Naive thymus-derived CD4-positive, alpha-beta T cell (primary cell): ENCODE measurements at places on chromosomes 16 and 17. TPM values are rescaled to one million over a fixed set of nuclear protein-coding genes. Genes with fewer than 3 reads are reported as not detected.

GRCh38 chr17:4136373-4136772, 6.5 kb downstream of the ZZEF1 start:
- no peak for DNase-seq

- no peak for DNase-seq
Observed at GRCh38 chr17:35788477-35789368, 6.7 kb downstream of the MMP28 start.

DNA sequence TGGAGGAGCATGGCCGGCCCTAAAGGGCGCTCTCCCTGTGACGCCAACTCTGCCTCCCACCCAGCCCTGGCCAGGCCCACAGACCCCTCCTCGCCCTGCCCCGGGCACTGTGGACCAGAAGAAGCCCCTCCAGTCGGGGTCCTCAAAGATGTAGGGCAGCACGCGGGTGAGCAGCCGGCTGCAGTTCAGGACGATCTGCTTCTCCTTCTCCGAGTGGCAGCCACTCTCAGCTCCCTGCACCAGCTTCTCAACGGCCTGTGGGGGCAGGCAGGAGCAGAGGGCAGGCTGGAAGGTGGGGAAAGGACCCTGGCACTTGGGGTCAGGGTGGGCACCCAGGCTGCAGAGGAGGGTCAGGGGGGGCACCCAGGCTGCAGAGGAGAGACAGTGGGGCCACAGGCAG, 8.9 kb downstream of the HID1 start:
- DNase-seq = no peak

GRCh38 chr16:71432906-71433305, 8.9 kb downstream of the TLE7 start:
- no peak for DNase-seq

HCRT gene
- polyA plus RNA-seq = not detected

PLCG2 gene
- 0.33 TPM for polyA plus RNA-seq

GRCh38 chr17:29643817-29644160, 21.1 kb upstream of the CORO6 start:
- no peak for DNase-seq

- no peak for DNase-seq
Observed at GRCh38 chr17:83086907-83087787, 7.7 kb downstream of the METRNL start.

TBC1D3B gene
- not detected for polyA plus RNA-seq

- no peak for DNase-seq
Observed at GRCh38 chr16:83516931-83517330, 290.8 kb upstream of the HSBP1 start.

GRCh38 chr17:14621826-14622614, 321.1 kb downstream of the HS3ST3B1 start:
- no peak for DNase-seq

NFATC3 gene
- 109 TPM for polyA plus RNA-seq

DNA sequence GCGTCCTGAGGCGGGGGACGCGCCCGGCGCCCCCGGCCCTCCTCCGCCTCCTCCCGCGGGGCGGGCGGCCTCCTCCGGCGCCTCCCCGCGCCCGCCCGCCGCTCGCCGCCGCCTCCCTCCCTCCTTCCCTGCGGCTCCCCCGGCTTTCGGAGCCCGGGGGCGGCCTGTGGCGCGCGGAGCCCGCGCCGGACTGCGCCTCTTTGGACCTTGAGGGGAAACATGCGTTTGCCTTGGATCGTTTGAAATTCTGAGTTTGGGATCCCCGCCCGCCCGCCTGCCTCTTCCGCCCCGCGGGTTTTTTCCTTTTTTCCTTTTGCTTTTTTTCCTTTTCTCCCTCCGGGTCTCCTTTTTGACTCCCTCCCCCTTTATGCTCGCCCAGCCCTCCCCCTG, 390 bp downstream of the ZNRF1 start:
- DNase-seq = no peak

GPR142 gene
- not detected for polyA plus RNA-seq

DNA sequence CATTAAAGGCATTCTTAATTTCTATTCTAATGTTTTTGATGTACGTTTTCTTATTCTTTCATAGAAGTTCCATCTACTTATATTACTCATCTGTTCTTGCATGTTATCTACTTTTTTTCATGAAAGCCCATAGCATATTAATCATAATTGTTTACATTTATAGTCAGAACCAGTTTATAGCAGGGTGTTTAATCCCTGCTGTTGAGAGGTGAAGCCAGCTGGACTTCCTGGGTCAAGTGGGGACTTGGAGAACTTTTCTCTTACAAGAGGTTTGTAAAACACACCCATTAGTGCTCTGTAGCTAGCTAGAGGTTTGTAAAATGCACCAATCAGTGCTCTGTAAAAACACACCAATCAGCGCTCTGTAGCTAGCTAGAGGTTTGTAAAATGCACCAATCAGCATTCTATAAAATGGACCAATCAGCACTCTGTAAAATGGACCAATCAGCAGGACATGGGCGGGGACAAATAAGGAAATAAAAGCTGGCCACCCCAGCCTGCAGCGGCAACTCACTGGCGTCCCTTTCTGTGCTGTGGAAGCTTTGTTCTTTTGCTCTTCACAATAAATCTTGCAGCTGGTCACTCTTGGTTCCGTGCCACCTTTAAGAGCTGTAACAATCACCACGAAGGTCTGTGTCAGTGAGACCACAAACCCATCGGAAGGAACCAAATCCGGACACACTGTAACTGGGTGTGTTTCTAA, 120.6 kb downstream of the TANC2 start:
- no peak for DNase-seq

GRCh38 chr17:20924306-20924705, 118.5 kb downstream of the USP22 start:
- no peak for DNase-seq

GNG13 gene
- polyA plus RNA-seq = not detected

KRTAP2-2 gene
- polyA plus RNA-seq = not detected

GRCh38 chr16:19835968-19836421, 48.7 kb downstream of the GPRC5B start:
- DNase-seq = no peak

TBC1D3K gene
- polyA plus RNA-seq = not detected

PIK3R5 gene
- polyA plus RNA-seq = 47.6 TPM

DNA sequence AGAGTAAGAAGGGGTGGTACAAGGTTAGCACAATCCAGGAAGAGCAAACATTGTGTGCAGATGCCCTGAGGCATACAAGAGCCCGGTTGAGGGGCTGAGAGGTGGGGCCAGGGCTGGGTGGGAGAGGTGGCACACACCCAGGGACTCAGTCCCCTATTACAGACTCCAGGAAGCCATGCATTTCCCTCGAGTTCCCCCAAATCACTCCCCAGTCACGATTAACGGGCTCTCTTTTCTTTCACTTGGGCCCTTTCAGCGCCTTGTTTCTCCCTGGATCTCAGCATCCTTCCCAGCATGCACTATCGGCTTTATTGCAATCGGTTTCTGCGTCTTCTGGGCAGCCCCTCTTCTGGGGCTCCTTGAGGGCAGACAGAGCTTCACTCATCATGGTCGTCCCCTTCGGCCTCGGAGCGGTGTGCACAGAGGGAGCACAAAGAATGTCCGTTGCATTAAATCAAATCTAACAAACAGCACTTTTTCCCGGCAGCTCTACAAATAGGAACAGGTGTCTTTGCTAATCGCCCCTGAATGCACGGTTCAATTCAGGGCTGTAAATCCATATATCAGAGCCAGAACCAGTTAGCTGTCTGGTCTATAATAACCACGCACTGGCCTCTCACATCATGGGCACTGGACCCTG, 184.6 kb upstream of the HSBP1 start:
- DNase-seq = no peak

DNA sequence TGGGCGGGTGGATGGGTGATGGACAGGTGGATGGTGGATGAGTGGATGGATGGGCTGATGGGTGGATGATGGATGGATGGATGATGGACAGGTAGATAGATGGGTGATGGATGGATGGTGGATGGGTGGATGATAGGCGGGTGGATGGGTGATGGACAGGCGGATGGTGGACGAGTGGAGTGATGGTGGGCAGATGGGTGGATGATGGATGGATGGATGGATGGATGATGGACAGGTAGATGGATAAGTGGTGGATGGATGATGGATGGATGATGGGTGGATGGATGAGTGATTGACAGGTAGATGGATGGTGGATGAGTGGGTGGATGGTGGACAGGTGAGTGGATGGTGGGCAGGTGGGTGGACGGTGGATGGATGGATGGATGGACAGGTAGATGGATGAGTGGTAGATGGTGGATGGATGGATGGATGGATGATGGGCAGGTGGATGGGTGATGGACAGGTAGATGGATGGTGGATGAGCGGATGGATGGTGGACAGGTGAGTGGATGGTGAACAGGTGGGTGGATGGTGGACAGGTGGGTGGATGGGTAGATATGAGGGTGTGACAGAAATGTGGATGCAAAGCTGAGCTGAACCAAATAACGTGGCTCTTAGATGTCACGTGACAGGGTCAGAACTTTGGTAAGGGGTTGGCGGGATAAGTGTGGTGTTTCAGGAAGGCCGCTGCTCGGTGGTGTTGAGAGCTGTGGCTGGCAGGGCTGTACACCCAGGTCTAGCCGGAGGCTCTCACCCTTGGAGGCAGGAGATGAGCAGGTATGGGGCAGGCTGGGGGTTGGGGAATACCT, 234.3 kb upstream of the CIBAR2 start:
- no peak for DNase-seq

DNA sequence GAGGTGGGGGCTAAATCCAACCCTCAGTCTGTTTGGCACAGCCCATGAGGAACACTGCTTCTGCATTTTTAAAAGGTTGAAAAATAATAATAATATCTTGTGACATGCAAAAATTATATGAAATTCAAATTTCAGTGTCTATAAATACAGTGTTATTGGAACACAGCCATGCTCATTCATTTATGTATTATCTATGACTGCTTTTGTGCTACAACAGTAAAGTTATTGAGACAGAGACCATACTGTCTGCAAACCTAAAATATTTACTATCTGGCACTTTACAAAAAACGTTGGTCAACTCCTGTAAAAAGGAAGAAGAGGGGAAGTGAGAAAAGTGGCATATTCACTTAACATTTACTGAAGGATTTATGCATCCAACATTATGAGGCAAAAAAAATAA, 3.1 kb downstream of the ABCA5 start:
- DNase-seq = no peak

MT1F gene
- polyA plus RNA-seq = 22.1 TPM

- no peak for DNase-seq
Observed at GRCh38 chr17:77864234-77865111, 94.0 kb upstream of the TNRC6C start.

- DNase-seq = no peak
Observed at GRCh38 chr16:75342308-75342811, 90.9 kb upstream of the BCAR1 start.

DNA sequence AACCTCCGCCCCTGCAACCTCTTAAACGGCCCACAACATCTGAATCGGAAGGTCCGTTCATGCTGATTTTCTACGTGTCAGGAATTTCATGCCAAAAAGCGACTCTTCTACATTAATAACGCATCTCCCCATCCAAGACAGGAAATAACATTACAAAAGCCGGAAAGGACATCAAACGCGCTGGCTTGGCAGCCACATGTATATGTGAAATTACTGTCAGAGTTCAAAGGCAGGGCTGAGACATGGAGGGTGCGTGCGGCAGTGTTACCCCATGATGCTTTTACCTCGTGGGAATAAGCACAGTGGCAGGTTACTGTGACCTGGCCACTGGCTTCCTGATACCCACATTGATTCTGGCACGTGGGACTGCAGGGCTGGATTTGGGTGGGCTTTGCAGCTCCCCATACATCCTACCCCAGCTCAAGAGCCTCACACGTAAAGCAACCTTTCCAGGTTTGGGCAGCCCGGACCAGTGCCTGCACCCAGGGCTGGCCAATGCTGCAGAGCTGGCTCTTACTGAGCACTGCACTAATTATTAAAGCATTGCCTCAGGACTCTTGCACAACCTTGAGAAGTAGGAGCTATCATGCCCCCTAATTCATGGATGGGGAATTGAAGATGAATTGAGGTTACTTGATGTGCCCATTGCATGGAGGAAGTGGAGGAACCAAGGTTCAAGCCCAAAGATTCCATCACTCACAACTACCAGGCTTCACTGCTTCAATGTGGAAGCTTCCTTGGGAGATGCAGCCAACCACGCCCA, 120.6 kb upstream of the FOXF1 start:
- no peak for DNase-seq

DNA sequence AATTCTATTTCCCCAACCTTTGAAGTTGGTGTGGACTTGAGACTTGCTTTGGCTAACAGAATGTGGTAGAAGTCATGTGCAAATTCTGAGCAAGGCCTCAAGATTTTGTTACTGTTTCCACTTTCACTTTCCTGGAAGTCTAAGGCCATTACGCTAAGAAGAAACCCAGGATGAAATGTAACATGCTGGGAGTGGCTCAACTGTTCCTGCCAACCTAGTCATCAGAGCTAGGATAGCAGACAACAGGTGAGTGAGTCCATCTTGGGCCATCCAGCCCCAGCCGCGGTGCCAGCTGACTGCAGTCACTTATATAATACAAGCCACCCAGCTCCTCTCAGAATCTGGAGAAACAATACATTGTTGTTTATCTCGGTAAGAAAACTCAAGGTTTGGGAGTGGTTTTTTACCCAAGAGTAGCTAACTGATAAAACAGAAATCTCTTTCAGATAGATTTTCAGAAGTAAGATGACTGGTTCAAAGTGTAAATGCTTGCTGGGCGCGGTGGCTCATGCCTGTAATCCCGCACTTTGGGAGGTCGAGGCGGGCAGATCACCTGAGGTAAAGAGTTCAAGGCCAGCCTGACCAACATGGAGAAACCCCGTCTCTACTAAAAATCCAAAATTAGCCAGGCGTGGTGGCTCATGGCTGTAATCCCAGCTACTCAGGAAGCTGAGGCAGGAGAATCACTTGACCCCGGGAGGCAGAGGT, 10.7 kb upstream of the STX4 start:
- no peak for DNase-seq

DNA sequence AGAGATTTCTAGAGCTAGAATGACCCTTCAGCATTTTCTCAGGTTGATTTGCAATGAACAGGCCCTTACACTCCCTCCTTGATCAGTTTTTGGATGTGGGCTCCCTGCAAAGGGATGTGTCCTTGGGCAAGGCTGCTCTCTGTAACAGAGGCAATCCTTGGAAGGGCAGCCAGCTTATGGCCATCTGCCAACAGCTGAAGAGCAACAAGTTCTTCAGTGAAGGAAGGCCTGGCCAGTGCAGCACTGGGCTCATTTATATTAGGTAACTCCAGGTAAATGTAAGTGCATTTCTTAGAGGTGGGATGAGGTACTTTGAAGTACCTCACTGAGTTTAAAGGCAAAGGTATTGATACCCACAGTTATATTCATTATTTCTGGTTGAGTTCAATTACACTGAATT, 114.3 kb upstream of the KCNJ16 start:
- DNase-seq = no peak

GRCh38 chr17:76276461-76277299, 11.5 kb downstream of the UBALD2 start:
- DNase-seq = no peak

MYH13 gene
- not detected for polyA plus RNA-seq

TP53TG3C gene
- not detected for polyA plus RNA-seq

WNT3 gene
- 0.07 TPM for polyA plus RNA-seq
